Body of pancreas (tissue), 4 donors: ENCODE measurements at places on chromosomes 13 and 19. TPM values are rescaled to one million over a fixed set of nuclear protein-coding genes. Genes with fewer than 3 reads are reported as not detected.

DNA sequence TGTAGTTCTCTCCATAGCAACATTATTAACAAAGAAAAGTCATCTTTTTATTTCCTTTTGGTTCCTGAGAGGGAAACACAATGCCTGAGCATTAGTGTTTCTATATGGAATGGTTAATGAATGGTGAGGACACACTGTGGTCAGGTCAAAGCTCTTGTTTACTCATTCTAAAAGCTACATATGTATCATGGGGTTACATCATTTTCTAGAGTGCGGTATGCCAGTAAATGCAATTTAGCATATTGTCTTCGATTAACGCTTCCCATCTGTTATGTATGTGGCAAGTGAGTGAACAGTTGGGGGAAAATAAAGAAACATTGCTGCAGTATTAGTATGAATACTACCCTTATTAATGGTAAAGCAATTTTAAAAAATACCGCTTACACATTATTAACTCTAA lies 1152.2 kb upstream of the SPRY2 start:
- no peaks in the 10 kb centered on the region for H3K27me3 ChIP-seq
- no peak for DNase-seq
- H3K27ac ChIP-seq = no peak overlapping the region
- no peaks in the 10 kb centered on the region for H3K36me3 ChIP-seq
- no peaks in the 10 kb centered on the region for H3K4me1 ChIP-seq
- H3K4me3 ChIP-seq = no peak overlapping the region

DNA sequence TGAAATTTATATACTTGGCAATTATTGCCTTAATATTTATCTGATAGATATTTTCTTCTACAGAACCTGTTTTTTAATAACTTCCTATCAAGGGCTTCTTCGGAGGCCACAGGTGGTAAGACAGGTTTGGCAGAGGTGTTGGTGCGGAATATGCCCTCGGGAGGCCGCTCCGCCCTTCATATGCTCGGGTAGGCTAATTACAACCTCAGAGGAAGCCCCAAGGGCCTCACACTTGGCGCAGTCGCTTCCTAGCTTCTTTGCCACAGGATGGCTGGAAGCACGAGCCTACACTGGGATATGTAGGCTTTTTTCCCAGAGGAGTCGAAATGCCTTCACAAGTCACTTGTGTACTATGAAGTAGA lies 68.8 kb downstream of the LMO7 start:
- no peaks in the 10 kb centered on the region for H3K27me3 ChIP-seq
- no peak overlapping the region for H3K4me3 ChIP-seq
- no peaks in the 10 kb centered on the region for H3K36me3 ChIP-seq

GRCh38 chr13:73464758-73465616 lies 406.2 kb downstream of the KLF5 start:
- H3K27me3 ChIP-seq = no peaks in the 10 kb centered on the region
- DNase-seq = no peak
- no peak overlapping the region for H3K27ac ChIP-seq
- no peaks in the 10 kb centered on the region for H3K4me1 ChIP-seq
- H3K4me3 ChIP-seq = no peak overlapping the region
- no peaks in the 10 kb centered on the region for H3K36me3 ChIP-seq

- no peaks in the 10 kb centered on the region for H3K27me3 ChIP-seq
- H3K4me1 ChIP-seq = no peaks in the 10 kb centered on the region
- H3K36me3 ChIP-seq = no peaks in the 10 kb centered on the region
- no peak overlapping the region for H3K4me3 ChIP-seq
- no peak for DNase-seq
- no peak overlapping the region for H3K27ac ChIP-seq
Measured at GRCh38 chr13:45662162-45662561, 40.0 kb upstream of the CBY2 start.

The DACH1 gene
- total RNA-seq = 3.3 TPM

GRCh38 chr19:46521241-46521868 lies 25.7 kb upstream of the PNMA8B start:
- DNase-seq = no peak
- no peaks in the 10 kb centered on the region for H3K4me1 ChIP-seq
- no peaks in the 10 kb centered on the region for H3K27me3 ChIP-seq
- H3K4me3 ChIP-seq = no peak overlapping the region
- H3K27ac ChIP-seq = no peak overlapping the region

The RABAC1 gene
- total RNA-seq = 87.3 TPM

DNA sequence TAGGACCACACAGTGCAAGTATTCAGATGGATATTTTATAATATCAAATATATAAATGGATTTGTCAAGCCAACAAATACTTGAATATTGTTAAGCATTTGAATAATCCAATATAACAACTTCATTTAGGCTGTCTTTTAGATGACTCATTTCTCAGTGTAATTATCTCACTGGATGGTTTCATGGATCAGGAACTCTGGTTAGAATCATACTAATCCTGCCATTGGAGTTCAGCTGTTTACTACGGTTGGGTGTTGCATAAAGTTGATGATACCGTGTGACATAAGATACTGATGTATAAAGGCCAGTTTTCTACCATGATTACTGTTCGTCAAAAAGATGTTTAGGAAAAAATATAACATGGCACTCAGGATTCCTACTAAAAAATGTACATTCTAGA lies 196.3 kb downstream of the TSHZ3 start:
- no peaks in the 10 kb centered on the region for H3K27me3 ChIP-seq
- H3K27ac ChIP-seq = no peak overlapping the region
- H3K4me3 ChIP-seq = no peak overlapping the region
- H3K36me3 ChIP-seq = no peaks in the 10 kb centered on the region

DNA sequence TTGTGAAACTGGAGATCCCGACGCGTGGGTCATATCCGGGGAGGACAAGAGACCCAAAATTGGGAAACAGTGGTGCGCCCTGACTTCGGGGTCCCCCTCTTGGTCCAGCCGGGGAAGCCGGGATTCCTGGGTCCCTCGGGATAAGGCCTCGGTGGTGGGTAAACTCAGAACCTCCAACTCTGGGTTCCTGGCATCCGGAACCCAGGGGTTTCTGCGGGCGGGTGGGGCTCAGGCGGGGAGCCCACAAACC lies 688 bp downstream of the ZFP36 start:
- no peaks in the 10 kb centered on the region for H3K36me3 ChIP-seq
- H3K27me3 ChIP-seq = no peaks in the 10 kb centered on the region
- H3K27ac ChIP-seq = peak overlapping the region; percentile 92
- peak overlapping the region; percentile 64 for H3K4me3 ChIP-seq
- H3K4me1 ChIP-seq = peaks cover 57% of the 10 kb centered on the region
- DNase-seq = no peak

The FXYD3 gene
- total RNA-seq = 51.6 TPM

The RFPL4A gene
- total RNA-seq = not detected

GRCh38 chr19:10142701-10143375 lies 23.1 kb upstream of the EIF3G start:
- H3K4me3 ChIP-seq = no peak overlapping the region
- H3K36me3 ChIP-seq = no peaks in the 10 kb centered on the region
- no peaks in the 10 kb centered on the region for H3K4me1 ChIP-seq
- no peak overlapping the region for H3K27ac ChIP-seq
- no peak for DNase-seq

The NLRP7 gene
- not detected for total RNA-seq

GRCh38 chr19:16263141-16263761 lies 61.4 kb upstream of the KLF2 start:
- no peaks in the 10 kb centered on the region for H3K27me3 ChIP-seq
- H3K4me1 ChIP-seq = peaks cover 36% of the 10 kb centered on the region
- peak overlapping the region; percentile 32 for H3K27ac ChIP-seq
- DNase-seq = no peak
- no peak overlapping the region for H3K4me3 ChIP-seq

- peaks cover 3% of the 10 kb centered on the region for H3K36me3 ChIP-seq
- peak; percentile 50 for DNase-seq
- H3K4me3 ChIP-seq = peak overlapping the region; percentile 66
- no peaks in the 10 kb centered on the region for H3K27me3 ChIP-seq
- peak overlapping the region; percentile 86 for H3K27ac ChIP-seq
Measured at GRCh38 chr19:49591731-49592485, 926 bp downstream of the PRR12 start.

GRCh38 chr13:67125681-67126080 lies 104.5 kb downstream of the PCDH9 start:
- H3K27ac ChIP-seq = no peak overlapping the region
- no peaks in the 10 kb centered on the region for H3K36me3 ChIP-seq
- no peak overlapping the region for H3K4me3 ChIP-seq
- DNase-seq = no peak
- no peaks in the 10 kb centered on the region for H3K4me1 ChIP-seq

- H3K4me3 ChIP-seq = no peak overlapping the region
- no peak overlapping the region for H3K27ac ChIP-seq
- DNase-seq = no peak
- H3K27me3 ChIP-seq = no peaks in the 10 kb centered on the region
- H3K36me3 ChIP-seq = no peaks in the 10 kb centered on the region
- H3K4me1 ChIP-seq = no peaks in the 10 kb centered on the region
Measured at GRCh38 chr13:109381546-109382180, 404.7 kb downstream of the IRS2 start.
